T-helper 17 cell (primary cell): ENCODE measurements at places on chromosomes 2 and 18.

GRCh38 chr2:29218550-29219125 is 103.4 kb downstream of the CLIP4 start:
- no peak for DNase-seq

- DNase-seq = no peak
Observed at GRCh38 chr2:55428258-55428657, 8.6 kb upstream of the CCDC88A start.

GRCh38 chr2:25867396-25868003 is 10.8 kb downstream of the ASXL2 start:
- DNase-seq = no peak

DNA sequence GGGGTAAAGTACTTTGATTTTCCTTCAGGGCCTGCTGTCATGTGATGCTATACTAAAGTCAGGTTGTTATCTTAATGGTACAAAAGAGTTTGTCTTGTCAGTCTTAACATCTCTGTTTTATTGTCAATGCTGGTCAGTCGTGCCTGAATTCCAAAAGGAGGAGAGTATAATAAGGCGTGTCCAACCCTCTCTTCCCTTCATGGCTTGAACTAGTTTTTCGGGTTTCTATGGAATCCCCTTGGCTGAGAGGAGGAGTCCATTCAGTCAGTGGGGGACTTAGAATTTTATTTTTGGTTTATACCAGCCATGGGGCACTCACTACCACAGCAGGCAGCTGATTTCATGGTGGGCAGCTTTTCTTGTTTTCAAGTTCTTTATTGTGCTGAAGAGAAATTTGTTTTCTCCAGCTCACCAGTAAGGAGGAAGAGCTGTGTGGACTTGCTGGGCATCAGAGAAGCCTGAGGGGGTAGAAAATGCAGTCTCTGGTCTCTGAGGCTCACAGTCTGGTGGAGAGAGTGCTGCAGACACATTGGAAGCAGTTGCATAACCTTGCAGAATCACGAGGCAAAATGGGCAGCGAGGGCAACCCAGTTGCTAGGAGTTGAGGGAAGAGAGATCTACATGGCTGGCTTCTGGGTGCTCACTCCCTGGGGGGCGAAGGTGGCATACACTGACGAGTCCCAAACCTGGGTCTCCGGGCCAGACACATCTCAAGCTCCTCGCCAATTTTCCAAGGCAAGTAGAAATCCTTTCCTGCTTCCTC is 193.1 kb downstream of the ZBTB7C start:
- DNase-seq = no peak

- DNase-seq = no peak
Observed at GRCh38 chr18:63454497-63454896, 22.3 kb upstream of the SERPINB5 start.

DNA sequence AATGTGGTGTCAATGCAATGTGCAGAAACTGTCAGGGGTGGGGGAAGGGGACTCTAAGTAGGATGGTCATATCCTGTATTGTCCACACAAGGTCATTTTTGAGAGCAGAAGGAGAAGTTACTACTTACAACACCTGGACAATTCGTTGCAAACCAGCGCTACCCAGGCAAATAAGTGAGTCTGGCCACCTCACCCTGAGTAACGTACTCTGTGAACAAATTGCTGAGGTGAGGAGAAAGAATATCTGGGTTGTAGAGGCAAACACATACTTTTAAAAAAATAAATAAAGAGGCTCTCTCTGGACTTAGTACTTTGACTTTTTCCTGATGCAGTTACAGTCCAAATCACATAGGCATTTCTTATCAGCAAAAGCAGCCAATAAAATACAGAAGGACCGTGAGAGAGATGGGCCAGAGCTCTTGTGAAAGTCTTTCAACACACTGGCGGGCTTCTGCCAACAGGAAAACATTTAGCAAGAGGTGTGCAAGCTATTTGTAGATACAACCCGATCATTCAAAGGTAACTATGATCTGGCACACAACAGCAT is 268.2 kb upstream of the ID2 start:
- no peak for DNase-seq

DNA sequence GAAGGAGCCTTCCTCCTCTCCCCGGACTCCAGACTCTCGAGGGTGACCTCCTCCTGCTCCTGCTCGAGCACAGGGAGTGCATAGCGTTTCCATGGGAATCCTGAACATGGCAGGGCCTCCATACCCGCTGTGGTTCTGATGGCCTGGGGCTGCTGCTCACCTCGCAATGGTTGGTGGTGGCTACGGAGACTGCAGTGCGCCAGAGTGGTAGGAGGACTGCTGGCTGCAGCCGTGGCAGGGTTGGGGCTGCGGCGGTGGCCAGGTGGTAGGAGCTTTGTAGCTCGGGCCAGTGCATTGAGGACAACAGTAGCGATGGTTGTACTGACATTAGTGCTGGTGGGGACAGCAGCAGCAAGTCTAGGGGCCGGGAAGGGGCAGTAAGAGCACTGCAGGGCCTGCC is 32.0 kb upstream of the ANKRD62 start:
- DNase-seq = no peak

- DNase-seq = no peak
Observed at GRCh38 chr2:228466851-228467250, 285.4 kb upstream of the SPHKAP start.

DNA sequence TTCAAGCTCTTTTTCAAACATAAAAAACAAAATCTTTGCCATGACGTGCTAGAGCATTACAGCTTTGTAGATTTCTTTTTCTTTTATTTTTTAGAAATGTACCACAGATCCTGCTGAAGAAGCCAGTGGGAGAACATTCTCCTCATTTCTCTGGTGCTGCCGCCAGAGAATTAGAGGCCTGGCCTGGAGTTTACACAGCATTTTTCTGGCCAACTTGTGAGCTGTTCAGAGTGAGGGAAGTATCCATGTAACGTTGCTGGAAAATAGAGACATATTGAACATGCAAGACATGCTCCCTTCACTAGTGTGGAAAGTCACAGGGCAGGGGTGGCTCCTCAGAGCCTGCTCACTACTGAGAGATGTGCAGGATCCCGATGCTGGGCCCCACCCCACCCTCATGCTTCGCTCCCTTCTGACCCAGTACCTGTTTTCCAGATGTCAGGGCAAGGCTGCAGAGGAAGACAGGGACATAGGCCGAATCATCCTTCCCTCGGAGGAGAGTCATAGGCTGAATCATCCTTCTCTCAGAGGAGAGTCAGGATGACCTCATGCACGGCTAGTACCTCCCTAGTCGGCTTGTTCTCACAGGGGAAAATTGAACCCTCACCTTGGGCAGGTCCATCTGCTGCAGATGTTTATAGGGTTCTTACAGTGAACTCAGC is 298.5 kb downstream of the INSIG2 start:
- no peak for DNase-seq
